ENCODE measurements at places on chromosomes 1 and 21. TPM values are rescaled to one million over a fixed set of nuclear protein-coding genes. Genes with fewer than 3 reads are reported as not detected.

GRCh38 chr1:58592522-58593134 lies 15.6 kb upstream of the TACSTD2 start:
- DNase-seq: no peak

AMY1A gene
- total RNA-seq: not detected

CXADR gene
- 0.64 TPM for total RNA-seq

- DNase-seq: no peak
These were observed 13.4 kb upstream of the NES start for GRCh38 chr1:156690675-156691036.

KRTAP12-4 gene
- not detected for total RNA-seq

DNA sequence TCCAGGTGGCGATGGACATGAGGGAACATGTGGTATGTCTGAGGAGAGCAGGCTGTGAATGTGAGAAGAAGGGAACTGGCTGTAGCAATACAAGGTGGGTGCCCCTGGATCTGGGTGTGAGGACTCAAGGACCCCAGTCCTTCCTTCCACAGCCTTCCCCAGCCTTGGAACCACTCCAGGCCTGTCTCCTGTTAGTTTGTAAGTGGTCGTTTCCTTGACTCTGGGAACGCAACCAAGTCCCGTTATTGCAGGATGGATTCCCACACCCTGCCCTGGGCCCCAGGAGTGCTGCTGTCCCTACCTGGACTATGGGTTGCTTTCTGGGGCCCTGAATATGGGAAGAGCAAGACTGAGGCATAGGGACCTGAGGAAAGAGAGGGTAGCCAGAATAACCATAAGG lies 47.2 kb upstream of the VANGL1 start:
- no peak for DNase-seq

GRCh38 chr1:1541956-1542765 lies 1.7 kb upstream of the TMEM240 start:
- no peak for DNase-seq

DNA sequence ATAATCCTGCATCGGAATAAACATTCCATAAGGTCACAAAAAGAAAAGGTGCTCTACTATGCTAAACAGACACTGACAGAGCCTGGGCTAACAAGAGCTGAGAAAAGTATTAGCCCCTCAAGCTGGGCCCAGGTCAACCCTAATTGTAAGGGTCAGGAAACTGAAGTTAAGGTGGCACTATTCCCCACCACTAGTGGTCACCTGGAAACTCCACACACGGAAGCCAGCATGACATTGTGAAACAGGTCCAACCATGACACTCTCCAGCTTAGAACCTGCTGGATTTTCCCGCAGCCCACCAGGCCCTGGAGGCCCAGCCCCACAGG lies 1.2 kb downstream of the PTTG1IP start:
- no peak for DNase-seq

DNA sequence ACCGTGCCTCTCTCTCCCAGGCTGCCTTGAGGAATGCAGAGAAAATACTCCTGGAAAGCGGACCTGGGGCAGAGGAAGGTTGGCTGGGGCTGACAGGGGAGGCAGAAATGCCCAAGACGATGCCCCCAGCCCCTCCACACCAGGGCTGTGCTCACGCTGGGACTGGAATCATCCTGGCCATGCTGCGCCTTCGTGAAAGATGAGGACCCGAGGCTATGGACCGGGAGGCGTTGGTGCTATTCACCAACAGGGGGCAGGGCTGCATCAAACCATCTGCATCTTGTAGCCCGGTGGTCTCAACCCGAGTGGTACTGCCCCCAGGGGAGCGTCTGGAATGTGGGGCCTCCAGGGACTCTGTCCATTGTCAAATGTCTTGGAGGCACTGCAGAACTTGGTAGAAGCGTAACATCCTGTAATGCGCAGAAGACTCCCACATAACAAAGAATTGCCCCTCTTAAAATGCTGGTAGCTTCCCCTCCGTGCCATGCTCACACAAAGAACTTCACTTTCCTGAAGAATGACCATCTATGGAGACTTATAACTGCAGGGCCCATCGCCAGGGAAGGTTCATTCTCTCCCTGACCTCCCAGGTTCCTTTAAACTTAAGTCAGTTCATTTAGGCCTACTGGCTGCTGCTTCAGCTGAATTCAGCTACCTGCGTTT lies 251.2 kb downstream of the RRAGC start:
- no peak for DNase-seq

GDAP2 gene
- total RNA-seq: 25.3 TPM

GRCh38 chr1:2231532-2232254 lies 3.6 kb downstream of the SKI start:
- peak; percentile 72 for DNase-seq

DNA sequence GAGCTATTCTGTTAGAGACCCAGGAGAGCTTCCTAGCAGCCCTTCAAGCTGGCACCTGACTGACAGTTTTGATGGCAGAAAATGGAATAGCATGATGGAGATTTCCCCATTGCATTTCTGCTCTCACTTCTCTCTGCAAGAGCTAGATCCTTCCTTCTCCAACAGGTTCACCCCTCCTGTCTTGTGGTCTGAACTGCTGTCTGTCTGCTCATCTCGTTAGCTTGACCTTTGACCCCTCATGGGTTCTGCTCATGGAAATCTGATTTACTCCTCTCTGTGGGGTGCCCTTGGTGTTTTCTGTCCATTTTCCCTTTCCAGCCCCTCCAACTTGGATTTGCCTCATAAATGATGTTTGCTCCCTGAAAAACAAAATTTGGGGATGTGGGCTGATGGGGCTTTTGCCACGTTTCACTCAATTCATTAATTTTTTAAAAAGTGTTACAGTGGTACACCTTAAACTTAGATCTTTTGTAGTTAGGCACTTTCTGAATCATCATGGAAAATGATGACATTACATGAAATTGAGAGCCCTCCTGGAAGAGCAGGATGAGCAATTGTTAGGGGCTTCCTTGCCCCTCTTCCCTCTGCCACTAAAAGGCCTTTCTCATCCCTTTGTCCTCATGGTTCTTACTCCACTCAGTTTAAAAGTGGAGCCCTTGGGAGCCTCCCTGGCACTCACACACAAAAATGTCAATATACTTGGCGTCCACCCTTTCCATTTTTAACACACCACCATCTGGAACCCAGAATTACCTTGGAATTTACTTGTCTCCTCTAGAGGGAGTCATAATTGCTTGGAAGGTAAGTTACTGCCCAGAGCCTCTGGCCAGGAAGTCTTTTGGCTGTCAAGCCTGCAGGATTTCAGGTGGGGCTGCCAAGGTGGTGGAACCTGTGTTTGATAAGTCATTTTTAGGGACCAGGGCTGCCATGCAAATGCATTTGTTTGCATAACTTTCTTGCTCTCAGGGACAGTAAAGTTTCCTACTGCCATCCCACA lies 31.9 kb upstream of the IL19 start:
- no peak for DNase-seq
